Activated CD8-positive, alpha-beta T cell treated with anti-CD3 and anti-CD28 coated beads for 36 hours (primary cell): ENCODE measurements at places on chromosomes 5 and 9. TPM values are rescaled to one million over a fixed set of nuclear protein-coding genes. Genes with fewer than 3 reads are reported as not detected.

NR2F1-AS1 gene
- not detected for total RNA-seq

ADAMTSL2 gene
- 0.25 TPM for total RNA-seq

GARNL3 gene
- total RNA-seq: 4.2 TPM

MUSK gene
- not detected for total RNA-seq

GAS1 gene
- not detected for total RNA-seq

IFNK gene
- not detected for total RNA-seq

ALDH1A1 gene
- not detected for total RNA-seq

KCNIP1 gene
- not detected for total RNA-seq

CCIN gene
- not detected for total RNA-seq

SMC2 gene
- 64.4 TPM for total RNA-seq
